T-helper 9 cell (primary cell): ENCODE measurements at places on chromosomes 6 and 20.

DNA sequence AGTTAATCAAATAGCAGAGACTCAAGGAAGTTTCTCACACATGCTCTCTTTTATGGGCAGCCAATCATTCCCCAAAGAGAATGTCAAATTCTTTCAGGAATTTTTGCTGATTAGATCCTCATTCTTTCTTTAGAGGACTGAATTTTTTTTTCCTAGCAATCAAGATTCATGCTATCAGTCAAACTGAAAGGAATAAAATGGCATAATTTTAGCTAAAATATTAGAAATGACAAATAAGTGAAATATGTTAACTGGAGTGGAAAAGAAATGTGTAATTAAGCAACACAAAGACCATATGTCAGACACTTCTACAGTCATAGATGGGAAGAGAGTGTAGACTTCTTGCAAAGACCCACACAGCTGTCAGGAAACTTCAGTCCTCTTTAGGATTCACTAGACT is 242.3 kb upstream of the RNF217 start:
- DNase-seq: no peak

DNA sequence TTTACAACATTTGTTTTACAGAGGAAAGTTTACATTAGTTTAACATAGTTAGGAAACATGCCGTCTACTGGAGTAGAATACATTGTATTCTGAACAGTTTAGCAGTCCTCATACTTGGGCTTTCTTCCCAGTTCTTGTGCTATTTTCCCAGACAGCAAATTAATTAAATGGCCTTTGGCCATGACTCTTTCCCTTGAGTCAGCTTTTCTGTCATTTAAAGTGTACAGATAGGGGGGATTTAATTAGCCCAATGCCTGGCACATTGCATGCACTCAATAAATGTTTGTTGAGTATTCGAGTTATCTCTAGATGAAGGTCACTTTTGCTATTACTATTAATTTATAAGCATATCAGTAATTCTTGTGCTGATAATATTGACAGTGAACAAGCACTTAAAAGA is 1.6 kb downstream of the TMEM244 start:
- DNase-seq: no peak

DNA sequence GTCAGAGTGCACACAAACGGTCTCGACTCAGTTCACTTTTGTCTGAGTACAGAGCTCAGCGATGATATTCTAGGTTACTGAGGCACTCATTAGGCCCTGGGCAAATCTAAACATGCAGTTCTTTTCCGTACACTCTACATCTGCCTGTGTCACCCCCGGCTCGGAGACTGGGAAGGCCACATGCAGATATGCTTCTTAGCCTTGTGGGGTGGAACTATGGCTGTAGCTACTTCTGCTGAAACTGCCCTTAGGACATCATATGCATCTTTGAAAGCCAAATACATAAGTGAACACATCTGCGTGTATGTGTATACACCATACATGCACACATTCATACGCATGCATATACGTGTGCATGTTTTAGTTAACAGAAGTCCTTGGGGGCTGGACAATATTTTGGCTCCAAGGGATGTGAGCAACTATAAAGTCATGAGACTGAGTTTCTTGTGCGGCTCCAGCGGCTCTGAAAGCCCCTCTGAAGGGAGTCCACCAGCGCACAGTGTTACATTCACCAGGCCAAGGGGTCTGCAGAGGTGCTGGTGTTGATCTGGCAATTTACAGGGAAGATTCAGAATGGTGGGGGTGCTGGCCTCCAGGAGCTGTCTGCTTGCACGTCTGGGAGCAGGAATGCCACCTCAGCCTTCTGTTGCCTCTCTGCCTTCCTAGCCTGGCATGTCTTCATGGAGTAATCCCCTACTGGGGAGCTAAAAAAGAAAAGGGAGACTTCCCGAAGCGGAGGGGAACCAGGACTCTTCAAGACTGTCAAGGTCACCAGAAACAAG is 31.6 kb downstream of the PSMG4 start:
- no peak for DNase-seq

DNA sequence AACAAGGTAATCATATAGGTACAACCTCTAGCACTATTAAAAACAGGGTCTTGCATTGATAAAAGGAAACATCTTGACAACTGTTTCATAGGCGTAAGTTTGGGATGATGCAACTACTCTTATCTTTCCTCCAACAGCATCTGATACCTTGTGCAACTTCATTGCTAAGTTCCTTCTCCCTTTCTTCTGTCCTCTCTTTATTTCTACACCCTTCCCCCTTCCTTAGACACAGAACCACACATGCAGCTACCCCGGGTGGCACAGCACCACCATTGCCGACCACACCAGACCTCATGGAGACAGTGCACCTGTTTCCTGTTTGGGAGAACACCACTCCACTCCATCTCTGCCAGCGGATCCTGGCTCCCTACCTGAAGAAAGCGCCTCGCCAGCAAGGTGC is 14.4 kb downstream of the MYB start:
- DNase-seq: no peak

GRCh38 chr6:150830439-150831165 is 34.9 kb upstream of the MTHFD1L start:
- no peak for DNase-seq

DNA sequence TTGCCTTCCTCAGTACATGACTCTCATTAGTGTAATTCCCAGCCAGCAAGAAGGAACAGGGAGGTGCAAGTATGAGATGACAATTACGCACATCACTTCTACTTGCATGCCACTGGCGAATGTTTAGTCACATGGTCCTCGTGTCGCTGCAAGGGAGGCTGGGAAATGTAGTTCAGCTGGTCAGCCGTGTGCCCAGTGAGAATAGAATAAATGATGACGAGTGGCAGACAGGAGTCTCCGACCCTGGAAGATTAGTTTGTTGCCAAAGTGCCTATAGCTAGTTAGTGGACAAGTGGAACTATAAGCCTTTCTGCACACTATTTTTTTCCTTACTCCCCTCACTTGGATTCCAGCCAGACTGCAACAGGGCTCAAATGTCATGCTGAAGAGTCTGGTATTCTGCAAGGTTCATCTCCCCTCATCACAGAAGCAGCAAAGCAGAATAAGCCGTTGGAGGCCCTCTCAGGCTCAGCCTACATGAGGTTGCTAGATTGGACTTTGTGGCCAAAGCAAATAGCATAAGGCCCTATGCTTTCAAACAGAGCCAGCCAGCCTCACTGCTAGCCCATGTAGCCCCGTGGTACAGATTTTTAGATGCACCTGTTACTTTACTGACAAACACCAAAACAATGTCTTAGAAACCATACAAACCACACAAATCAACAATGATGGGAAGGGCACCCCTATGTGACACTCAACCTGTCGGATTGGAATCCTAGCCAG is 9.7 kb downstream of the LINC00237 start:
- no peak for DNase-seq

DNA sequence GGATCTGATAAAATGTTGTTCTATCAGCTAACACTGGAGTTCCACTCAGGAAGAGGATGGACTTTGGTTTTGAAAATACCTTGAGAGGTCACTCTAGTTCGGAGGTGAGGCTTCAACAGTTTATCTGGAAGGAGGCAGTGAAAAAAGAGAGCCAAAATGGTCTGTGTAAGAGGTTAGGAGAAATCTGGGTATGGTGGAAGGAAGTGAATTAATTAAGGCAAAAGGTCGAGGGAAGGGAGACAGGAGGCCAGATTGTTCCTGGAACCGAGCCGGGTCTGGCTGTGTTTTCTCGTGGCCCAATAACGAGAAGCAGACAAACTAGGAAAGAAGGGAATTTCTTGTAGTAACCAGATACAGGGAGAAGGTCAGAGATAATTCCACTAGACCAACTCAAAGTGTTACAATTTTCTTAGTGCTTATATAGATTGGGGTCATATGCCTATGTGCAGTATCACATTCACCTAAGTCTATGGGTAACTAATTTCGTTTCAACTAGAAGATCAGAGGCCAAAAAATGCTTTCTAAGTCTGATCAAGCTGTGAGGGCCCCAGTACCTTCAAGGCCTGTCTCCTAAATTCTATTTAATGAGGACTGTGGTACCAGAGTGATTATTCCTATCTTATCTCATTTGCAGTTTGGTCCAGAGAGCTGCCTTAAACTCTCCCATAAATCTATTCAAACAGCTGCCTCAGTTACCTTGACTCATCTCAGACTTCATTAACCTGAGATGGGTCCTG is 96.0 kb upstream of the SNX9 start:
- no peak for DNase-seq

DNA sequence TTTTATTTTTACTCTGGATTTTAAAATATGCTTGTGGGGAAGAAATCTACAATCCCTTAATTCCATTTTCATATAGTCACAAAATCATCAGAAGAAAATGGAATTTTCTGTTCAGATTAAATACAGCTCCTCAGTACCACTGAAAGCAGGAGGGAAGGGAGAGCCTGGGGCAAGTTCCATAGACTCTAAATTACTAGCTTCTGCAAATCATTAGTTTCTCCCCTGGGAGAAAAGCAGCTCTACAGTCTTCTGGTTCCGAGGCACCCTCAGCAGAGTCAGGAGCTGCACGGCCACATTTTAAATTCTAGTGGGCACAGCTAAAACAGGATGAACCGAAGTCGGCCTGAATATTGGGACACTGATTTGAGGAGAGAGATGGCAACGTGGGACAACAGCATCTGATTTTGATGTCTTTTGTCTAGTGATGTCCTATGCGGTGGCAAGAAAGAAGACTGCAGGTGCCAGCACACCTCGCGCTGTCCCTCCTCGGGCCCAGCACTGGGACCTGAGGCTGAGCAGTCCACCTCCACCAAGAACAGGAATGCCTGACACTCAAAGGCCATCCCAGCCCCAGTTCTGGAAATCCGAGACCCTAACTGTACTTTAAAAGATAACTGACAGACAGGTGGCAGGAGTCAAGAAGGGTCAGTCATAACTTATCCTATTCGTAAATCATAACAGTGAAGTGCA is 90.7 kb downstream of the FOXC1 start:
- DNase-seq: no peak

GRCh38 chr6:75272145-75272840 is 12.3 kb downstream of the TMEM30A start:
- DNase-seq: no peak

DNA sequence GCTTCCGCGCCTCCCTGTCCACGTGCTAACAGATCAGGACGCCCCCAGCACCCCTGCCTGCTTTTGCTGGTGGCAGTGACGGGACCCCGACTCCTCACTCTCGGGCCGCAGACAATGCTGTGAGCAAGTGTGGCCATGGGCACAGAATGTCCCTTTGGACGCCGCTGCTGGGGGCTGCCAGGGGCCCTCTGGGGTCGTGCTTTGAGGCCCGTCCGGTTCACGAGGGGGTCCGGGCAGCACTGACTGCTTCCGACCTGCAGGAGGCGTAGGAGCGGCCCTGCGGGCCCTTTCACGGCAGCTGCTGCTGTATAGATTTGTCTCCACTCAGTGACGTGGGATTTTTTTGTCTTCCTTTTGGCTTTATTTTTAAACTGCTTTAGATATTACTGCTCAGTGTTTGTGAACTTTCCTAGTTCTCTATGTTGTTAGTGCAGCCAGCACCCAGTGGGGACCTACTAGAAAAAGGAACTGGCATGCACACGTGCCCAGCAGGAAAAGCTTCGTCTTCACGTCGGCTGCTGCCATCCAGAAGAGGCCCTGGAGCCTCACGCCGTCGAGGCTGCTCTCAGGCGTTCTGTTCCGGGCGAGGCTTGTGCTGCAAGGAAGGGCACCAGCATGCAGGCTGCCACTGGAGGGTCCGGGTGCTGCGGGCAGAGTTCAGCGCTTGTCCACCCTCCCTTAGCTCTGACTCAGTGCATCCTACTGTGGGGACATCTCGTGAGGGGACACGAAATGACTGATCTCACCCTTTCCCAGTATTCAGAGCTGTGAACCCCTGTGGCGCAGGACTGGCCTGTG is 21.7 kb downstream of the UCKL1 start:
- no peak for DNase-seq

GRCh38 chr6:37426945-37427510 is 6.0 kb upstream of the CMTR1 start:
- no peak for DNase-seq

DNA sequence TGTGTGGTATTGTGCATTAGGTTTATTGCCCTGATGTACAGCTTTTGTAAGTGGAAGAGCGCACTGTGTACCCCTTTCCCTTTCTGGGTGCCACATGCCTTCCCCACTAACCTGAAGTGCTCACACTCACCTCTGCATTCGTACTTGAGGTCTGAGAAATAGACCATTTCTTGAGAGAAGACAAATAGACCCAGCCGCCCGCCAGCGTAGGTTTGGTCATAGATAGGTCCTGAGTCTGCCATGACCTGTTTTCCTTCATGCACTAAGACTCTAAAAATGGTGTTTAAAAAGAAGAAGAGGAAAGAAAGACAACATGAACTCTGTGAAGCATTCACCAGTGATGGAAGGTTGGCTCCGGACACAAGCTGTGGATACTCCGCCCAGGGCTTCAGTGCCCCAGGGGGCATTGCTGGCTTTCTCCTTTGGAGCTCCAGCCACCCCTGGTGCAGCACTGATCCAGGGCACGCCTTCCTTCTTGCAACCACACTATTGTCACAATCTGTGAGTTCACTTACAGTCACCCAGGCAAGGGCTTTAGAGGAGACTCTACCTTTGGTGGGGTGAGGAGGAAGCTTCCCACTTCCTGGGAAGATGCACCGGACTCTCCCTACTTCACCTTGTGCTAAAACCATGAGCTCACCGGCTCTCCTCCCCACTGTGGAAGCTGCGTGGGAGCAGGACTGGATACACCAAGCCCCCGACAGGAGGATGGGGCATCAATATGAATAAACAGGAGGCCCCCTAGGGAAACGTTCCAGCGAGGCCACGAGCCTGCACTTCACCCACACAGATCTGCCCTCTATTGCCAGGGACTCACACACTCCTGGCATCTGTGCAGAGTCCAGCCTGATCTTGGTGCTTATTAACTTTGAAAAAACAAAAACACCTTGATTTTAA is 33.3 kb downstream of the THBS2 start:
- DNase-seq: no peak

DNA sequence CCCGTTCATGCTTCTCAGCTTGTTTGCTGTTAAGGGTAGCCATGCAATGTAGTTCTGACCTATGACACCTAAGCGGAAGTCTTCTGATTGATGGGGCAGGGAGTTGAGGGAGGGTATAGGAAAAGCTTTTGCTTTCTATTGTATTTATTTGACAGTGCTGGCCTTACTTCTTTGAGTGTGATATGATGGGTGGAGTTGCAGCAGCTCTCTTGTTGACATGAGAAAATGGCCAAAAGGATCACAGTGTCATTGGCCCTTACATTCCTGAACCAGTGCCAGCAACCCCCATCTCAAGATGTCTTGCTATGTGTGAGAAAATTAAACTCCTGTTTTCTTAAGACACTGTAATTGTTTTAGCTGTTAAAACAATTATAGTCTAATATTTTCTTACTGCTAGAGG is 117.5 kb downstream of the SAMD5 start:
- no peak for DNase-seq
